ENCODE measurements at places on chromosomes 7 and 10. TPM values are rescaled to one million over a fixed set of nuclear protein-coding genes. Genes with fewer than 3 reads are reported as not detected.

KIAA1549 gene
- total RNA-seq = 1.1 TPM

GRCh38 chr7:6393667-6394056 lies 54.1 kb downstream of the DAGLB start:
- H3K36me3 ChIP-seq = peaks cover 27% of the 10 kb centered on the region
- DNase-seq = no peak
- H3K27me3 ChIP-seq = no peaks in the 10 kb centered on the region
- H3K27ac ChIP-seq = no peak overlapping the region

JCAD gene
- total RNA-seq = 0.20 TPM

CPA4 gene
- total RNA-seq = not detected

DNA sequence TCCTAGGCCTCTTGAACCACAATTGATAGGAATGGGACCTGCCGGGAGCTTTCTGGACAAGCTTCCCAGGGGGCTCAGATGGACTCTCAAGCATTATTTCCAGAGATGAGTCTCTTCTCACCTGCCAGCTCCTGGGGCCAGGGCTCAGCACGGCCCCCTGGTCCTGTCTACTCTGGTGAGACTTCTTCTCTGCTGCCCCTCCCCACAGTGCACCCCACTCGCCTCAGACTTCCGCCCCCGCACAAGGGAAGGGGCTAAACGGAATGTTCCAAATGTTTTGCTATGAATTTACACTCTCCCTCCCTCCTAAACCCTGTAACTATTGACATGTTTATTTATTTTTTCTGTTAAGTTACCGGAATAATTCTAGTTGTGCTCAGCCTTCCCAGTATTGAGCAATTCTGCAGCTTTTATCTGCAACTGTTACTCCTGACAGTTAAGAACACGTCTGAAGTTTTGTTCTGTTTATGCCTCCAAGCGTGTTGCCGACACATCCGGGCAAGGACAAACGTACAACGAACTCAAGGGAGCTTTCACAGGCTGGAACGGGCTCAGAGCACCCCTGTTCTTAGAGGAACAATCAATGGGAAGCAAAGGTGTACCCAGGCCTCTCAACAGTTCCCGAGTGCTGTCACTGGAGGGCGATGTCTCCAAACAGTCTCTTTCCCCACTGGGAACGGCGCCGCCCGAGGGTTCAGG lies 55.2 kb downstream of the FHIP2A start:
- no peak overlapping the region for H3K27ac ChIP-seq
- peaks cover 10% of the 10 kb centered on the region for H3K4me1 ChIP-seq
- H3K4me3 ChIP-seq = no peak overlapping the region
- DNase-seq = peak; percentile 49
- H3K27me3 ChIP-seq = peaks cover 61% of the 10 kb centered on the region
- no peaks in the 10 kb centered on the region for H3K36me3 ChIP-seq

LRRC17 gene
- total RNA-seq = not detected

GRCh38 chr7:31724696-31725095 lies 37.7 kb downstream of the PPP1R17 start:
- H3K36me3 ChIP-seq = no peaks in the 10 kb centered on the region
- H3K27me3 ChIP-seq = no peaks in the 10 kb centered on the region
- no peak overlapping the region for H3K4me3 ChIP-seq
- H3K4me1 ChIP-seq = no peaks in the 10 kb centered on the region
- no peak overlapping the region for H3K27ac ChIP-seq

DNA sequence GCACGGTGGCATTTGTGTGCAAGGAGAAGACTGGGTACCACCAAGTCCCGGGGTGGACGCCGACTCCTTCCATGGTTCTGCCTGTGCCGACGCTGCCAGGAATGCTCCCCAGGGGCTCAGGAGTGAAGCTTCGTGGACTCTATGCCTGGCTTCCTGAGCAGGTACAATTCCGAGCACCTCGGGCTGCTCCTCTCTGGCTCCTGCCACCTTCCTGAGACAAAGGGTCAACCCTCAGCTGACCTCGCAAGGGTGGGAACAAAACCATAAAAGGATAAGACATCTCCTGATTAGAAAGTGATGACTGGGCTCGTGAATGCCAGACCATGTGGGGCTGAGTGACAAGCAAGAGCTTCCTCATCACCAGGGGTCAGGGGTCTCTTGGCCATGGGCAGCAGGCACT lies 31.8 kb downstream of the CALML3 start:
- H3K27me3 ChIP-seq = peaks cover 4% of the 10 kb centered on the region
- no peak overlapping the region for H3K27ac ChIP-seq
- DNase-seq = no peak
- H3K4me1 ChIP-seq = peaks cover 15% of the 10 kb centered on the region

C10orf143 gene
- 6.0 TPM for total RNA-seq

GRCh38 chr7:66638309-66639099 lies 9.8 kb downstream of the KCTD7 start:
- H3K27me3 ChIP-seq = no peaks in the 10 kb centered on the region
- peaks cover 10% of the 10 kb centered on the region for H3K4me1 ChIP-seq

GRCh38 chr10:76429368-76430060 lies 998.1 kb downstream of the LRMDA start:
- DNase-seq = no peak
- no peaks in the 10 kb centered on the region for H3K36me3 ChIP-seq
- H3K27ac ChIP-seq = no peak overlapping the region
- no peak overlapping the region for H3K4me3 ChIP-seq

GRCh38 chr10:86801995-86802394 lies 45.6 kb downstream of the BMPR1A start:
- H3K27ac ChIP-seq = no peak overlapping the region
- no peak overlapping the region for H3K4me3 ChIP-seq
- no peaks in the 10 kb centered on the region for H3K27me3 ChIP-seq
- DNase-seq = no peak

CDNF gene
- 0.82 TPM for total RNA-seq

- peaks cover 6% of the 10 kb centered on the region for H3K4me1 ChIP-seq
- no peak for DNase-seq
- H3K4me3 ChIP-seq = no peak overlapping the region
- no peak overlapping the region for H3K27ac ChIP-seq
- no peaks in the 10 kb centered on the region for H3K27me3 ChIP-seq
These were observed 47.7 kb downstream of the LRGUK start for GRCh38 chr7:134174795-134175261.

DNA sequence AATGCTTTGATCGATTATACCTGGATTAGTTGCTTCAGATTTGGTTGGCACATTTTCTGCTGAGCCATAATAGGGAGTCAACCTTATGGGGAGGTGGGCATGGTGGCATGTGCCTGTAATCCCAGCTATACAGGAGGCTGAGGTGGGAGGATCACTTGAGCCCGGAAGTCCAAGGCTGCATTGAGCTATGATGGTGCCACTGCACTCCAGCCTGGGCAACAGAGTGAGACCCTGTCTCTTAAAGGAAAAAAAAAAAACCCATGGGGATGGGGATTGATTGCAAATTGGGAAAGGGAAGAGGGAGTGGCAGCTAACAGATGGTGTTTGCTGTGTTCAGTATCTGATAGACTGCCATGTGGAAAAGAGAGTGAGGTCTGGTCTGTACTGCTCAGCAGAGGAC lies 11.1 kb downstream of the STK17A start:
- peaks cover 65% of the 10 kb centered on the region for H3K4me1 ChIP-seq
- H3K27me3 ChIP-seq = no peaks in the 10 kb centered on the region
- peak overlapping the region; percentile 80 for H3K27ac ChIP-seq
- H3K4me3 ChIP-seq = peak overlapping the region; percentile 72
- H3K36me3 ChIP-seq = peaks cover 23% of the 10 kb centered on the region

- no peak for DNase-seq
- no peaks in the 10 kb centered on the region for H3K4me1 ChIP-seq
- H3K27ac ChIP-seq = no peak overlapping the region
- H3K36me3 ChIP-seq = no peaks in the 10 kb centered on the region
- no peaks in the 10 kb centered on the region for H3K27me3 ChIP-seq
- no peak overlapping the region for H3K4me3 ChIP-seq
These were observed 172.4 kb downstream of the FZD1 start for GRCh38 chr7:91436655-91437054.

- peaks cover 11% of the 10 kb centered on the region for H3K4me1 ChIP-seq
- no peak overlapping the region for H3K4me3 ChIP-seq
- no peak for DNase-seq
- peaks cover 13% of the 10 kb centered on the region for H3K36me3 ChIP-seq
These were observed 10.4 kb upstream of the STRIP2 start for GRCh38 chr7:129423700-129424410.

GRCh38 chr7:45889367-45890067 lies 1.2 kb downstream of the IGFBP1 start:
- H3K4me3 ChIP-seq = no peak overlapping the region
- no peak for DNase-seq
- H3K27ac ChIP-seq = no peak overlapping the region
- peaks cover 2% of the 10 kb centered on the region for H3K4me1 ChIP-seq

GRCh38 chr10:107166403-107166802 lies 1.9 kb upstream of the SORCS1 start:
- H3K27ac ChIP-seq = no peak overlapping the region
- no peak overlapping the region for H3K4me3 ChIP-seq
- DNase-seq = no peak
- H3K36me3 ChIP-seq = peaks cover 2% of the 10 kb centered on the region
- H3K4me1 ChIP-seq = no peaks in the 10 kb centered on the region

GRCh38 chr7:155340721-155341120 lies 43.0 kb downstream of the INSIG1 start:
- peaks cover 24% of the 10 kb centered on the region for H3K27me3 ChIP-seq
- H3K4me3 ChIP-seq = no peak overlapping the region
- H3K27ac ChIP-seq = no peak overlapping the region
- H3K36me3 ChIP-seq = no peaks in the 10 kb centered on the region

GRCh38 chr10:122280156-122280555 lies 9.1 kb downstream of the BTBD16 start:
- no peaks in the 10 kb centered on the region for H3K36me3 ChIP-seq
- no peak overlapping the region for H3K27ac ChIP-seq
- no peak overlapping the region for H3K4me3 ChIP-seq
- peaks cover 20% of the 10 kb centered on the region for H3K27me3 ChIP-seq
- no peaks in the 10 kb centered on the region for H3K4me1 ChIP-seq

- no peak overlapping the region for H3K4me3 ChIP-seq
- DNase-seq = no peak
- no peaks in the 10 kb centered on the region for H3K36me3 ChIP-seq
- peaks cover 5% of the 10 kb centered on the region for H3K4me1 ChIP-seq
- H3K27me3 ChIP-seq = no peaks in the 10 kb centered on the region
These were observed 47.7 kb upstream of the GTF2IRD1 start for GRCh38 chr7:74405899-74406512.

DNA sequence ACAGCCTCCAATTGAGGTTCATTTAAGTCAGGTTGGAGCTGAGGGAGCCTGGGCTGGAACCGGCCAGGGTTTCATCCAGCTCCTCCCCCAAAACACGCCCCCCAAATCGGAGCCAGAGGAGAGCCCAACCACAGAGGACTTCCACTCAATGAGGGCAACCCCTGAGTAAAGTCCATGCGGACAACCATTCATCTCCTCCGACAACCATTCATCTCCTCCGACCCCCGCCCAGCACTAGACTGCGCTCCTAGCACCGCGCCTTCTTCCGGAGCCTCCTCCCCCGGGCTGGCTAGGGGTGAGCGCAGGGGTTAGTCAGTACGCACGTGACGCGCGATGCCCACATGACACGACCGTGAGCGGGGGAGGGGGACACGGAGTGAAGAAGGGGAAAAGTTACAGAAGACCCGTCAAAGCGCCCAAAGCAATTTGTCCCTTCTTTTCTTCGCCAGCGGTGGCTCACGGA lies 1.4 kb downstream of the MAGI2 start:
- H3K27me3 ChIP-seq = peaks cover 60% of the 10 kb centered on the region
- DNase-seq = peak; percentile 41
- H3K36me3 ChIP-seq = no peaks in the 10 kb centered on the region
- H3K27ac ChIP-seq = no peak overlapping the region
- H3K4me3 ChIP-seq = peak overlapping the region; percentile 82

POLR2J2 gene
- total RNA-seq = 19.0 TPM

DNA sequence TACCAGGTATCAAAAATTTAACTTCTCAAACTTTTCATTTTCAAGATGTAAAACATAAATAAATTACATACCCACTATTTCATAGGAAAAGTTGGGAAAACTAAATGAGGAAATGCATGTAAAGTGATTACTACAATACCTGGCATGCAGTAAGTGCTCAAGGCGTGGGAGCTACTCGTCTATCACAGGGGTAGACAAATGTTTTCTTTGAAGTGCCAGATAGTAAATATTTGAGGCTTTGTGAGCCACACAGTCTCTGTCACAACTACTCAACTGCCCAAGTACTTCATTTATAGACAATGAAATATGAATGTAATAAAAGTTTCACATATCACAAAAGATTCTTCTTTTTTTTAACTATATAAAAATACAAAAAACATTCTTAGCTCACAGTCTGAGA lies 96.4 kb upstream of the PCGF5 start:
- no peaks in the 10 kb centered on the region for H3K36me3 ChIP-seq
- no peak for DNase-seq
- peaks cover 4% of the 10 kb centered on the region for H3K27me3 ChIP-seq
- H3K4me1 ChIP-seq = peaks cover 9% of the 10 kb centered on the region
- H3K27ac ChIP-seq = no peak overlapping the region

DNA sequence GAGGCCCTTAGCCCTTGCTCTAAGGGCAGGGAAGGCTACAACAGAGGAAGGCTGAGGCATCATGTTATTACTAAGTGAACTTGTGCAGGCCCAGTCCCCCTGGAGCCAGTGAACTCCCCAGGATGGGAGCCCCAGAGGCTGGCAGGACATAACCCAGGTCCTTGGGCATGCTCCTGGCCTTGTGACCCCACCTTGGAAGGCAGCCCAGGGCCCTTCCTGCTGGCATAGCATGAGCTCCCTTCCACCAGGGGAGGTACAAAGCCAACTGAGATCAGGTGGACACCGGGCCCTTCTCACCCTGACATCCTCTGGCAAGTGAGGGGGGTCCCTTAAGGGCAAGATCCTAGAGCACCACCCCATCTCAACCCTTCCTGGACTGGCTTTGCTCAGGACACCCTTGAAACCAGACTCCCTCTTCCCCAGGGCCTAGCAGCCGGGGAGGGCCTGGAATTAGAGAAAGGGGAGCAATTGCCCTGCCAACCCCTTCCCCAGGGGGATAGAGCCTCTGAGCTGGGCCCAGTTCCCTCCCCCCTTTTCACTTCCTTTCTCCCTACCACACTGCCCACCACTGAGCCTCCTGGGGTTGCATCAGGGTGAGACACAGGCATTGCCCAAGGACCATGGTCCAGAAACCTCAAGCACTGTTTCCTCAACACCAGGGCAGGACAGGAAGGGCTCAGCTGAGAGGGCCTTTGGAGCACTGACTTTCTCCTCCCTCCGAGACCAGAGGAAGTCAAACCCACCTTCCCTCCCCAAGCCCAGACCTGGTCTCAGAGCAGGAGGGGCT lies 1.8 kb upstream of the VSIR start:
- H3K27me3 ChIP-seq = no peaks in the 10 kb centered on the region
- H3K4me1 ChIP-seq = peaks cover 65% of the 10 kb centered on the region
- DNase-seq = no peak

TWNK gene
- total RNA-seq = 11.0 TPM

GRCh38 chr10:49609283-49610113 lies 612 bp upstream of the SLC18A3 start:
- no peak overlapping the region for H3K27ac ChIP-seq
- peaks cover 8% of the 10 kb centered on the region for H3K36me3 ChIP-seq

DNA sequence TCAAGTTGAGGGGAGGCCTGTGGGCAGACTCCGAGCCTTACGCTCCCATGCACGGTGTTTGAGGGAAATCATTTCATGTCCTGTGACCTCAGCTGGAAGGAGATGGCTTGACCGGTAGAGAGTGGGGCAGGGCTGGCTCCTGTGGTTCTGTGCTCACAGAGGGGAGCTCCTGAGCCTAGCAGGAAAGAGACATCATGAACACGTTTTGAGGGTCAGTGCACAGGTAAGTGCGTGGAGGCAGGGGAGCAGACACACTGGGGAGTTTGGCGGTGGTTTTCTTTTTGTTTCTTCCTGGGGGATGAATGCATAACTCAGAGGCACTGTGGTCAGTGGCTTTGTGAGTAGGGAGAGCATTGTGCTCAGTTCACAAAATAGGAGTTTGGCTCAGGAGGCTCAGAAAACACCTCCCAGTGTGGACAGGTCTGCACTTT lies 22.5 kb downstream of the ADCY1 start:
- H3K27me3 ChIP-seq = no peaks in the 10 kb centered on the region
- DNase-seq = no peak
- no peaks in the 10 kb centered on the region for H3K36me3 ChIP-seq
- H3K4me1 ChIP-seq = no peaks in the 10 kb centered on the region
